ENCODE measurements at places on chromosomes 2 and 18. TPM values are rescaled to one million over a fixed set of nuclear protein-coding genes. Genes with fewer than 3 reads are reported as not detected.

Gene GREB1
- total RNA-seq, result 0.98 TPM

Gene SH3BP4
- total RNA-seq, result 52.9 TPM

Gene WDR43
- 40.5 TPM for total RNA-seq

DNA sequence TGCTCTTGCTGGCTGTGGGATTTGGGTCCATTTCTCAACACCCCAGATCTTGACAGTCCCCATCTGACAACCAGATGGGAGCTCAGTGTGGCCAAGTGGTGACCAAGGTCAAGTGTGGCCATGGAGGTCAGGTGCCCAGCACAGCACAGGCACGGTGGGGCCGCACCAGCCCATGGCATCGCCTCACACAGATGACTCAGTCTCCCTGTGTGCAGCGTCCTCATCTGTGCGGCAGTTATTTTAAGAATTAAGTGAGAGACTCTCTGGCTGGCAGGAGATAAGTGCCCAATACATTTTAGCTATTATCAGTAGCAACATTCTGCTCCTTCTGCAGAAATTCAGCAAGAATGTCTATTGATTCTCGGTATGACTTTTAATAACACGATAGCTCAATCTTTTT, 167.2 kb downstream of the DDX1 start:
- no peak for DNase-seq

DNA sequence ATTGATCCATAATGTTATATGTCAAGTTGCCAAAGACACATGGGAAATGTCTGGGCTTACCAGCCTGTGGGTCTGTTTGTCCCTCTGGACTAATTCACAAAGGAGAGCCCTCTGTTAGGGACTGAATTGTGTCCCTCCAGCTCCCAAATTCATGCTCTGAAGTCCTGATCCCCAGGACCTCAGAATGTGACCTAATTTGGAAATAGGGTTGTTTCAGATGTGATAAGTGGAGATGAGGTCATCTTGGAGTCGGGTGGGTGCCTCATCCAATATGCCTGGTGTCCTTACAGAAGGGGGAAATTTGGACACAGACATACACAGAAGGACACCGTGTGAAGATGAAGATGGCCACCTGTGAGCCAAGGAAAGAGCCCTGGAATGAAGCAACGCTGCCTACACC, 41.4 kb upstream of the ROCK2 start:
- no peak for DNase-seq

DNA sequence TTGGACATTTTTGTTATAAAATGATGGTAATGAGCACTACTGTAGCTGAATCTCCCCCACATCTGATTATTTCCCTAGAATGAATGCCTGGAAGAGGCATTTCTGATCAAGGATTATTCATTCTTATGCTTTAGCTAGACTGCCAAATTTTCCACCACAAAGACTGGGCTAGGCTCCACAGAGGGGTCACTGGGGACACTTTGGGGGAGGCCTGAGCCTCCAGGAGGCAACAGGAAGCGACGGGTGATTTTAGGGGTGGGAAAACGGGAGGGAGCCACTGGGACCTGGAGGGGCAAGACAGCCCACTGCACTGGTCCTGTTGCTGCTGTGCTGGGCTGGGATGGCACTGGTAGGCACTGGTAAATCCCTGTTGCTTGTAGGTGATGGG, 2.4 kb upstream of the ASB1 start:
- no peak for DNase-seq

All from kidney (tissue), 22 donors.